ENCODE measurements at places on chromosomes 4 and X.
A peak's percentile ranks its signal among the peaks of the same experiment; 100 is the strongest.

DNA sequence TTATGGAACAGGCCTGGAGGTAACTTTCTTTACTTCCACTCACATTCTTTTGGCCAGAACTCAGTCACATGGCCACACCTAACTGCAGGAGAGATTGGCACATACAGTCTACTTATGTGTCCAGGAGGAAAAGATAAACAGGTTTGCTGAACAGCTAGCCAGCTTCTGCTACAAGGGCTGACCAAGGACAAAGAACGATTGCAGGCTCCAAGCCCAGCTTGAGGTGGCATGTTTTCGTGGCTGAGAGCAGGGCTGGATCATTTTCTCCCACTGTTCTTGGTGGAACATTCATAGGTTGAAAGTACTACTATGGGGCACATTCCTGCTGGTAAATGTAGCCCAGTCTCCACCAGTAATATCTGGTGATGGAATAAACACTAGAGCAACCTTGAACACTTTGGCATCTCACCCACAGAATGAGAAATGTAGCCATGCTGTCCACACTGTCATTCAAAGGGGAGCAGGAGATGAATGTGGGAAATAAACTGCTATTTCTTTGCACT, 28.2 kb downstream of the NHS start:
- H3K27ac ChIP-seq, result peak overlapping the region; percentile 50
- DNase-seq, result no peak
- H3K4me3 ChIP-seq, result no peak overlapping the region
- H3K36me3 ChIP-seq, result no peaks in the 10 kb centered on the region
- H3K27me3 ChIP-seq, result no peaks in the 10 kb centered on the region

GRCh38 chr4:140054861-140055260, 99.1 kb downstream of the MAML3 start:
- no peak overlapping the region for H3K27ac ChIP-seq
- H3K27me3 ChIP-seq, result no peaks in the 10 kb centered on the region
- H3K36me3 ChIP-seq, result no peaks in the 10 kb centered on the region
- no peak overlapping the region for H3K4me3 ChIP-seq
- H3K4me1 ChIP-seq, result peaks cover 15% of the 10 kb centered on the region

DNA sequence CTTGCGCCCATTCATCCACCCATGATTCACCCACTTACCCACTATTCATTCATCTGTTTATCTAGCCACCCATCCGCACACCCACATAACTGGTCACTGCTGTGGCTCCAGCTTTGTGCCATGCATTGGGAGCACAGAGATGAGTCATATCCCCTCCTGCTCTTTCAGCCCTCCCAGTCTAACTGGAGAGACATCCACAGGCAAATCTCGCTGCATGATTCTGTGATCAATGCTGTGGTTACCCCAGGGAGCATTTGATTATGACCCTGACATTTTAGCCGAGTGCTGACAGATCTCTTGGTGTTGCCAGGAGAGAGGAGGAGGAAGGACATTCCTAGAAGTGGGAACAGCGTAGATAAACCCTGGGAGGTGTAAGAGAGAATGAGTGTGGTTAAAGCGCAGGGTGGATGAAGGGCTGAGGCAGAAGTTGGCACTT, 10.4 kb upstream of the PORCN start:
- H3K4me3 ChIP-seq, result no peak overlapping the region
- no peak overlapping the region for H3K27ac ChIP-seq
- no peaks in the 10 kb centered on the region for H3K27me3 ChIP-seq
- no peaks in the 10 kb centered on the region for H3K4me1 ChIP-seq
- no peaks in the 10 kb centered on the region for H3K36me3 ChIP-seq

DNA sequence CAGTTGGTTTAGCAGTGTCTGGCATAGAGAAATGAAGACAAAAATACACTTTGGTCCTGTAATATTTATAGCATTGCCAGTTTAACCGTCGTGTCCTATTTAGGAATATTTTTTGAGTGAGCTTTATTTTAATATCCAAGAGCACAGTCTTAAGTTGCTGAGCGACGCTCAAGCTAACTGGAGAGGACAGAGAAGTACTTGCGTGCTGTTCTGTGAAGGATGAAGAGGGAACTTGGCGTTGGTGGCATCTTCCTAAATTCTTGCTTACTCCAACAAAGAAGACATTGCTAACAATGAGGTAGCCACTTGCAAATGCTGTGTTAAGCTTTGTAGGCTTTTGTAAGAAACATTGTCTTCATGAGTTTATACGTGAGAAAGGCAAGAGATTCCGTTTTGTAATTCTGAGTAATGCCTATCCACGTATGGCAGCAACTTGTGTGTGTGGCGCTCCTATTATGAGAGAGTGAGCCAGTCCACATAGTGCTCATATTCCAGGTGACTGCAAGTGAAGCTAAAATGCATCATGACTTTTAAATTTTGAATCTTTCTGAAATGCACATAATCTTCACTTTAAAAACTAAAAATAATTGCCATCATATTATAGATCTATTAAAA, 50.6 kb downstream of the SYNPO2 start:
- H3K27me3 ChIP-seq, result no peaks in the 10 kb centered on the region

DNA sequence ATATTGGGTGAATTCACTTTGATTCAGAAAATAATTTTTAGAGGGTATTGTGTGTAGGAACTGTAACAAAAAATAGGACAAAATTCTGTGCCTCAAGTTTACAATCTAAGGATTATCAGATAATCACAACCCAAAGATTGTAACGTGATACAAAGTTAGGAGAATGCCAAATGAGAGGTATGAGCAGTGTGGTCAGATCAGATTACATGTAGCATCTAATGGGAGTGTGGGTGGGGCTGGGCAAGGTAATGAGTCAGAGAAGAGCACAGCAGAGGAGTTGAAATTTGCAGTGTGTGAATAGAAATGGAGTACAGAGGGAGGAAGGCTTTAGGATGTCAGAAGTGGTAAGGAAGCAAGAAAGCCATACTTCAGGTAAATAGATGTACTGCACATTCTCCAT, 103.4 kb upstream of the TEX13A start:
- no peak overlapping the region for H3K27ac ChIP-seq
- no peak overlapping the region for H3K4me3 ChIP-seq
- no peaks in the 10 kb centered on the region for H3K27me3 ChIP-seq
- DNase-seq, result no peak

- H3K27ac ChIP-seq, result no peak overlapping the region
- H3K36me3 ChIP-seq, result no peaks in the 10 kb centered on the region
- no peaks in the 10 kb centered on the region for H3K4me1 ChIP-seq
- DNase-seq, result no peak
These were observed 176.5 kb upstream of the CLNK start for GRCh38 chr4:10861036-10861435.

- peak overlapping the region; percentile 27 for H3K4me3 ChIP-seq
- H3K4me1 ChIP-seq, result no peaks in the 10 kb centered on the region
- no peaks in the 10 kb centered on the region for H3K36me3 ChIP-seq
- peak overlapping the region; percentile 21 for H3K27ac ChIP-seq
- no peaks in the 10 kb centered on the region for H3K27me3 ChIP-seq
These were observed 63.3 kb downstream of the MOSPD2 start for GRCh38 chrX:14936561-14936960.

- no peaks in the 10 kb centered on the region for H3K27me3 ChIP-seq
- no peaks in the 10 kb centered on the region for H3K4me1 ChIP-seq
- no peaks in the 10 kb centered on the region for H3K36me3 ChIP-seq
- H3K4me3 ChIP-seq, result no peak overlapping the region
These were observed 1189.0 kb downstream of the PCDH18 start for GRCh38 chr4:136343340-136343739.

- no peaks in the 10 kb centered on the region for H3K27me3 ChIP-seq
- H3K4me1 ChIP-seq, result no peaks in the 10 kb centered on the region
- no peak for DNase-seq
These were observed 1348.8 kb downstream of the STIM2 start for GRCh38 chr4:28209371-28209924.

- no peaks in the 10 kb centered on the region for H3K4me1 ChIP-seq
- no peaks in the 10 kb centered on the region for H3K27me3 ChIP-seq
- no peak overlapping the region for H3K27ac ChIP-seq
- no peaks in the 10 kb centered on the region for H3K36me3 ChIP-seq
- no peak for DNase-seq
These were observed 22.9 kb upstream of the COX7B2 start for GRCh38 chr4:46931981-46932380.

DNA sequence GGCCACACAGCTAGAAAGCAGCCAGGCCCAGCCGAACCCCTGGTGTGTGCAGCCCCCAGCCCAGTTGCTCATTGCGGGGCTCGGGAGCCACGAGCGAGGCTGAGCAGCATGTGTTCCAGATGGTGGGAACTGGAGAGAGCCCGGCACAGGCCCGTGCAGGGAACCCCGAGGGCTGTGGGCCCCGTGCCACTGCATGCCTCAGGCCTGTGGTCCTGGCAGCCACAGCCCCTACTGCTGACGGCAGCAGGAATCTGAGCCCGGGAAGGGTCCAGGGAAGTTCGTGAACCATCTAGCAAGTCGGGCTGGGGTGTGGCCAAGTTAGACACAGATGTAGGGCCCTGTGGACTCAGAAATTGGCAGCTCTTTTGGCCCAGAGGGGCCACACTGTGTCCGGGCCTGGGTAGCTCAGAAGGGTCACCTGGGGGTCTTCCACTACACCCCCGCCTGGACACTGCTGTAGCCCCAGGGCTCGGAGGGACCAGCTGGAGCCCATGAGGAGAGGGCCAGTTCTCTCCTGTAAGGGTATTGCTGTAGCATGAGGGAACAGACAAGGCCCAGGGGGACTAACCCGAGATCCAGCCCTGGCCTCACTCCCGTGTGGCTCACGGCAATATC, 12.1 kb downstream of the HTRA3 start:
- no peak overlapping the region for H3K4me3 ChIP-seq
- H3K36me3 ChIP-seq, result no peaks in the 10 kb centered on the region
- peak overlapping the region; percentile 17 for H3K27ac ChIP-seq
- H3K4me1 ChIP-seq, result peaks cover 38% of the 10 kb centered on the region

DNA sequence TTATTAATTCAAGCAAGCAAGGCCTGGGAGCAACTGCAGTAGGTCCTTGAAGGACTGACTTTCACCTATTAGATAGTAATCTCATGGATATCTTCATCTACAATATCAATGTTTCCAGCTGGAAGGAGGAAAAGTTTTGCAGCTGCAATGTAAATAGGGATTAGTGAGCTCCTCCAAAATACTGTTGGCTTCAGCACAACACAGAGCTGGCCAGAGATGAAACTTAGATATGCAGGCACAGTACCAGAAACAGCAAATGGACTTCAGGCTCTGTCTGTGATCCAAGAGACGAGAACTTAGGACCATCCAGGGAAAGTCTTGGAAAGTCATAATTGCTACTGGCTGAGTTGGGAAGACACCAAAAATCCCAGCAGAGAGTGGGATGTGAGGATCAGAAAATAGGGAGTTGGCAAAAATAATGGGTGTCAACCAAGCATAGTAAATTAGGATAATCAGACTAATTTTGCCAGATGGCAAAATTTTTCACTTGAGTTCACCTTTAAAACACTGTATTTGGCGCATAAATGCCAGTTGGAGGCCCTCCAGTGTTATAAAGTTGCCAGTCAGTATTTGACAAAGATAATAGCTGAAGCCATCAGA, 57.5 kb downstream of the PARM1 start:
- H3K36me3 ChIP-seq, result no peaks in the 10 kb centered on the region
- no peak overlapping the region for H3K27ac ChIP-seq
- no peak overlapping the region for H3K4me3 ChIP-seq
- DNase-seq, result no peak

DNA sequence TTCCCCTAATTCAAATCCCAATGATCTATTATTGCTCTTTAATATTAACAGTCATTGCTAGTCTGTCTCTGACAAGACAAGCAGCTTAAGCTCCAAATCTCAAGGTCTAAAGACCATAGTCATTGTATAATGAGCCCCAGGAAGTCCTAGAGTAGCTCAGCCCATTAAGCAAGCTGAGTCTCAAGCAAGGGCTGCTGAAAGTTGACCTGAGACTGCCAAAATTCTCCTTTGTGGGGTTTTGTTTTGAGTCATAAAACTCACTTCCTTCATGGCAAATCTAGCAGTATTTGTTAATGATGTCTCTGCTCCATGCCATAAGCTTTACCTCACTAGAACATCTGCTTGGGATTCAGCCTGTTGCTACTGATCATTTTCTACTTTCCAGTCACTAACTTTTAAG, 313.2 kb downstream of the ANTXR2 start:
- H3K27me3 ChIP-seq, result no peaks in the 10 kb centered on the region
- no peaks in the 10 kb centered on the region for H3K4me1 ChIP-seq
- no peaks in the 10 kb centered on the region for H3K36me3 ChIP-seq
- H3K4me3 ChIP-seq, result no peak overlapping the region
- no peak overlapping the region for H3K27ac ChIP-seq

DNA sequence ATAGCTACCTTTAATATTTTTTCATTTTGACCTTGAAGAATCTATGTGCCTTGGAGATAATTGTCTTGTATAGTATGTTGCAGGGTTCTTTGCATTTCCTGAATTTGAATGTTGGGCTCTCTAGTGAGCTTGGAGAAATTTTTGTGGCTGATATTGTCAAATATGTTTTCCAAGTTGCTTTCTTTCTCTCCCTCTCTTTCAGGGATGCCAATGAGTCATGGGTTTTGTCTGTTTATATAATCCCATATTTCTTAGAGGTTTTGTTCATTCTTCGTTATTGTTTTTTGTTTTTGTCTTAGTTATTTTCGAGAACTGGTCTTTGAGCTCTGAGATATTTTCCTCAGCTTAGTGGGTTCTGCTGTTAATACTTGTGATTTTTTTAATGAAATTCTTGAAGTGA, 20.7 kb downstream of the RAB40AL start:
- no peaks in the 10 kb centered on the region for H3K4me1 ChIP-seq
- H3K27me3 ChIP-seq, result no peaks in the 10 kb centered on the region
- no peak overlapping the region for H3K27ac ChIP-seq
- no peak for DNase-seq
- H3K4me3 ChIP-seq, result no peak overlapping the region

GRCh38 chr4:100417565-100417964, 100.3 kb downstream of the EMCN start:
- H3K27ac ChIP-seq, result no peak overlapping the region
- DNase-seq, result no peak
- H3K4me3 ChIP-seq, result no peak overlapping the region
- H3K36me3 ChIP-seq, result no peaks in the 10 kb centered on the region
- no peaks in the 10 kb centered on the region for H3K27me3 ChIP-seq

DNA sequence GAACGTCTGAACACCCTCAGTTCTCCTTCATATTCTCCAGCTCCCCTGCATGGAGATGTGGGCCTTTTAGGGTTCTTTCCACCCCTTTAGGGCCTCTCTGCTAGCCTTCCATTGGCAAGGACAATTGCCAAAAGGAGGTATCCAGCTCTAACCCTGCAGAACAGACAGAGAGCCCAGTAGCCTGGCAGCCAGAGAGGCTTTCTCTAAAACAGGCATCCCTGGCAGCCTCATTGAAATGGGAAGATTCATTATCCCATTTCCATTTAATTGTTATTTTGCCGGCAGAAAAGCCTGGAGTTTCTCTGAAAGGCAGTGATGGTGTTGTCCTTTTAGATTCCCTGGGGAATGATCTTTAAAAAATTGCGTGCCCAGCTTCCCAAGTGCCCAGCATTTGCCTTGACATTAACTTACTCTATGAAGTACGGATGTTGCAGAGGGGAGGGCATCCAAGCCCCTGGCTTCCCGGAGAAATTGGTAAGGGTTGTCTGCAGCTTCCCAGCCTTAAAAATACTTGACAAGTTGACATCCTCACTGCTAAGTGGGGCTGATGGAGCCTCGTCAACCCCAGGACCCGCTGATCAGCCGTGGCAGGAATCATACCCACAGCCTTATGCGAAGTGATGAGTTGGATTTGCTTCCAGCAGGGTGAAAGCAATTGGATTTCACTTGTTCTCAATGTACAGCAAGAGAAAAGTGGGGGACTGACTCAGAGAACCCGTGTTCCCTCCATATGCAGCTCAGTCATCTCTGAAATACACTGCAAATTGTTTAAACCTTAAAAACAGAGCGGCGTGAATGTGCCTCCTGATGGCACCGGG, 244.1 kb downstream of the CRLF2 start:
- no peak overlapping the region for H3K4me3 ChIP-seq
- H3K27ac ChIP-seq, result no peak overlapping the region
- no peak for DNase-seq
- no peaks in the 10 kb centered on the region for H3K27me3 ChIP-seq
- no peaks in the 10 kb centered on the region for H3K36me3 ChIP-seq

Measured in thoracic aorta (tissue), 2 donors.